ENCODE measurements at places on chromosomes 11 and 22.
A peak's percentile ranks its signal among the peaks of the same experiment; 100 is the strongest.

DNA sequence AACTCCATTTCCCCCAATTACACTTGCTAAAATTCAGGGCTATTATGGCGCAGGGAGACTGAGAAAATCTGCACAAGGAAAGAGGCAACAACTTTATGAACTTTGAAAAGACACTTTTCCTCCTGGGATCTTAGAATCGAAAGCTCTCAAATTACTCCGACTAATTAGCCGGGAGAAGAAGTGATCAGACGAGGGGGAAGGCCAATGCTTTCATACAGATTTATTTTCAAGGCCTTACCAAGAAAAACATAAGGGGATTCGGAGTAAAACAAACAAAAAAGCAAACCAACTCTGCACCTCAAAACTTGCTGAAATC is 1.6 kb downstream of the PAX6 start:
- no peak for DNase-seq

- DNase-seq: no peak
Measured at GRCh38 chr22:18156878-18157713, 7.1 kb downstream of the USP18 start.

DNA sequence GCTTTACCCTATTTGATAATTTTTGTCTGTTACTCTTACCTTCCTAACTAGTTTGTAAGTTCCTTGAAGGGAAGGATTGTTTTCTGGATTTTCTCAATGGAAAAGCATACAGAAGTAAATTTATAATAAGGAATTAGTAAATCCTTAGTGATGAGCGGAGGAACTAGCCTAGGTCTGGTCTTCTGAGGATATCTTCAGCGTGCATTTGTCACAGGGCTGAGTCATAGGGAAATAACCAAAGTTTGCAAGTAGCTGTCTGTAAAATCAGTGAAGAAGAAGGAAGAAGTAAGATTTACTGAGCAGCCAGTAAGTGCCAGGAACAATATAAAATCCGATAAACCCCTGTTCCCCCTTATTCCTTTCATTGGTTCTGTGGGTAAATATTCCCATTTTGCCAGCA is 162.7 kb upstream of the SORL1-AS1 start:
- DNase-seq: no peak

DNA sequence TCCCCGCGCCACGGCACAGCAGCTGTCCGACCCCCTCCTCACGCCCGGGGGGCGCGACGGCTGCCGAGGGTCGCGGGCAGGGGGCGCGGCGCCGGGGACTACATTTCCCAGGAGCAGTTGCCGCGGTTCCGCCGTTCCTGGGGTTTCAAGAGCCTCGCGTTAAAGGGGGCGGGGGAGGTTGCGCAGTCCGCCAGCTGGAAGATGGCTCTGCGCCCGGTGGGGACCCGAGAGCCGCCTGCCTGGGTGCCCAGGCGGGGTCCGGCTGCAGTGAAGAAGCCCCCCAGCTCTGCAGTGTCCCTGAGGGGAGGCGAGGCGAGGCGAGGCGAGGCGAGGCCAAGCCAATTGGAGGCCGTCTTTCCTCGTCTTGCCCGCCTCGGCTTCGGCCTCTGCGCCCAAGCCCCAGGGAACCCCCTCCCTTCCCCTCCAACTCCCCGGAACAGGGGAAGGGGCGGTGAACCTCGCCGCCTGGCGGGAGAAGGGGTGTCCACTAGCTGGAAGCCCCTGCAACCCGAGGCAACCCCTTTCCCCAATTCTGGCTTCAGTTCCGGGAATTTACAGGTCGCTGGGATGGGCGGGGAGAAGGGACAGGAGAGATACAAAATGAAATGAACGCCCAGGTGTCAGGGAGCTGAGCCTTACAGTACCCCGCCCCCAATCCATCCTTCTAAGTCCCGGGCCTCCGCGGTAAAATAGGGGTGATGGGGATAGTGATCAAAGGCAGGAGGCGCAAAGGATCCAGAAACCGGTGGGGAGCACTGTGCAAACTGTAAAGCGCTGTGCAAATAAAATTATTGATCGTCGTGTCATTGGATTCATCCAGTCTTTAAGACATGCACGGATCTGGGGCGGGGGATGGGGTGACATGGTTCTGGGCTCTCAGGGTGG is 5.2 kb upstream of the GCAT start:
- DNase-seq: no peak

GRCh38 chr22:20509344-20510047 is 2.1 kb downstream of the MED15 start:
- DNase-seq: peak; percentile 34

- no peak for DNase-seq
Measured at GRCh38 chr11:72573072-72573854, 101.0 kb downstream of the PDE2A start.

GRCh38 chr11:35526370-35526792 is 965 bp upstream of the PAMR1 start:
- DNase-seq: no peak

DNA sequence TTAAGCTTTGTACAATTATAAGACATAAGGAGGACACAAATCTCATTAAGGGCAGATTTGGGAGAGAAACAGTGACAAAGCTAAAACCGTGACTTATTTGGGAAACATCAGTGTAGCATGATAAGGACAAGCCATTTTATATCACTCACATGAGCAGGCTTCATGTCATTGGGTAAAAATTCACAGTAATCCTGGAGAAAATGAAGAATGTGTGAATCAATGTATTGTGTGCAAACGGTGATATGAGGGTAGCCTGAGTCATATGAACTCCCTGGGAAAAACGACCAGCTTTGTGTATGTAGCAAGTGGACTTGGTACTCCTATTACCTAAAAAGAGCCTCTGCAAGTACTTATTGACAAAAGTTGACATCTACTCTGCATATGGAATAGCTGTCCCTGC is 6.0 kb upstream of the TRIM34 start:
- DNase-seq: no peak

DNA sequence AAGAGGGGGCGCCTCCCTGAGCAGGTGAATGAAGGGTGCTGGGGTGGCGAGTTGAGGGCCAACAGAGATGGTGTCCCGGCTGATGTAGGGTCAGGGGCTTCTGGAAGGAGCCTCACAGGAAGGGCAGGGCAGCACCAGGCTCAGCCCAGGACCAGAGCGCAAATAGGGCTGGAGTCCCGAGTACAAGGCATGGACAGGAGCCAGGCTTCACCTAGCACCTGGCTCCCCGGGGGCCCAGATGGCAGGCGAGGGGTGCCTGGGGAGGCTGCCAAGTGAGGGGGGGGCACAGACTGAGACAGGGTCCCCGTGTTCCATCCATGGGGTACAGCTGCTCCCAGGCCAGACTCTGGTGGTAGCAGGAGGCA is 105.8 kb downstream of the KCNQ1 start:
- DNase-seq: no peak

DNA sequence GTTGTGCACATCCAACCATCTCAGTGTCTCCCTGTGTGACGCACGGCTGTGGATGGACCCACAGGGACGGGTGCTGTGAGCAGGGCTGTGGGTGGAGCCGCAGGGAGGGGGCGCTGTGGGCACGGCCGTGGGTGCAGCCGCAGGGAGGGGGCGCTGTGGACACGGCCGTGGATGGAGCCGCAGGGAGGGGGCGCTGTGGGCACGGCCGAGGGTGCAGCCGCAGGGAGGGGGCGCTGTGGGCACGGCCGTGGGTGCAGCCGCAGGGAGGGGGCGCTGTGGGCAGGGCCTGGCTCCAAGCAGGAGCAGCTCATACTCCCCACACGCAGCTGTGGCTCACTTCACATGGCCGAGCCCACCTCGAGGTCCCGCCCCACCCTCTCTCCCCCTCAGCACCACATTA is 6.0 kb upstream of the MAPK11 start:
- DNase-seq: no peak

DNA sequence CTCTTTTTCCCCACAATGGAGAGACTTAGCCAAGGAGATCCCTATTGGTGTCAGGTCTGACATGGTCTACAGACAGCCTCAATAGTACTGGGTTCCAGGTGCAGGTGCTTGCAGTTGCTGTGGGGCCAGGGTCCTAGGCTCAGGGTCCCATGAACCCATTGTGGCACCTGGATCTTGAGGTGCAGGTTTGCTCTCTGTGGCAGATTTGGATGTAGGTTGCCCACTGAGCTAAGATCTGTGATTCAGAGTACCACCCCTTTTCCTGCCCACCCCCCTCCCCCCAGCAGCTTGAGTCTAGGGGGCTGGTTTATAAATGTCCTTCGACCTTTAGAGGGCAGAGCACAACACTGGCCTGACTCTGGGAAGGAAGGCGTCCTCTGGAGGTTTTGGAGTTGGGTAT is 147.0 kb downstream of the APIP start:
- DNase-seq: no peak

- DNase-seq: no peak
Measured at GRCh38 chr11:35218956-35219355, 80.0 kb downstream of the CD44 start.

- peak; percentile 50 for DNase-seq
Measured at GRCh38 chr22:22959147-22959827, 71.7 kb downstream of the IGLL5 start.

DNA sequence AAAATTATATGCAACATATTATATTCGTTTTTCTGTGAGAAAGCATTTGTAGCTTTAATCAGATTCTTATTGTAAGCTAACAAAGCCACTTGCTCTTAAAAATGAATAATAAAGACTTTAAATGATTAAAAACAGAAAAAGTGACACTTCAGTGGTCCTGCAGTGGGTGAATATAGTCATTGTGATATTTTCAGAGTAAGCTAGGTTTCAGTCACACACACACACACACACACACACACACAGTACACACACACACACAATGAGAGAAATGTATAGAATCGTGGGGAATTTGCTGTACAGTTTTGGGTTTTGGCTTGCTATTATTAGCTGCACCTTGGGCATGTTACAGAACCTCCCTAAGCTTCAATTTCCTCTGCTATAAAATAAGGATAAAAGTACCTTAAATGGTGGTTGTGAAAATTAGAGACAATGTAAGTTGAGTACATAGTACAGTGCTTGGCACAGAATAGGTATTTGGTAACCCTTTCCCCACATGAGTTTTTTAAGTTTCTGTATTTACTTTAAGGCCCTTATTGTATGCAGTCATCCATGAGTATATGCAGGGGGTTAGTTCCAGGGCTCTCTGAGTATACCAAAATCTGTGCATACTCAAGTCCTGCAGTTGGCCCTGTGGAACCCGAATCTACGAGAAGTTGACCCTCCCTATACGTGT is 39.8 kb downstream of the CSTPP1 start:
- DNase-seq: no peak

DNA sequence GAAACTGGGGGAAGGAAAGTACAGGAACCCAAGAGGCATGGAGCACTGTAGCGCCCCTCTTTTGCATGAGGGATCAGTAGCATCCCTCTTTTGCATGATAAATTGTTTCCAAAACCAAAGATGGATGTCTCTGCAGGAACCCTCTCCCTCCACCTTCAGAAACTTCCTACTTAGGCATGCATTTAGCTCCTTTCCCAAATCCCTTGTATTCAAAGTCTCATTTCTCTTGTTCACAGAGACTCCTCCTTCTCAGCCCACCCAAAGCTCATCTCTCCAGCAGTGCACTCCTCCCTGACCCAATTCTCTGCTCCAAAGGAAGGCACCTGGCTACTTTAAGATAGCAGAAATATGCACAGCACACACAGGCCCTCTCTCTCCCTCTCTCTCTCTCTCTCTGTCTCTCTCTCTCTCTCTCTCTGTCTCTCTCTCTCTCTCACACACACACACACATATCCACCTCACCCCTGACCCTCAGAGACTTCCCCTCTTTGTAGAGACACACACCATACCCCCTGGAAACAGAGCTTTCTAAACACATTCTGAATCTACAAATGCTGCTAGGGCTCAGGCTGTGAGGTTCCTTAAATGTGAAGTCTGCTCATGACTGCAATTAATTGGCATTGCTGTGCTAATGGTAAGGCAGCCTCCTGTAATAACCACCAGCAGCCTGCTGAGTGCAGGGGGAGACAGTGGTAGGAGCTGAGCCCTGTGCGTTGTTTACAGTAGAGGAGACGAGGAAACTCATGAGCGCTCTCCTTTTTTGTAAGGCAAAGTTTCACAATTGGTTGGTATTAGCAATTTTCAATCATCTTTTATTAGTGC is 519.6 kb downstream of the NTM start:
- no peak for DNase-seq

- DNase-seq: no peak
Measured at GRCh38 chr22:46770726-46771125, 8.3 kb downstream of the TBC1D22A start.

DNA sequence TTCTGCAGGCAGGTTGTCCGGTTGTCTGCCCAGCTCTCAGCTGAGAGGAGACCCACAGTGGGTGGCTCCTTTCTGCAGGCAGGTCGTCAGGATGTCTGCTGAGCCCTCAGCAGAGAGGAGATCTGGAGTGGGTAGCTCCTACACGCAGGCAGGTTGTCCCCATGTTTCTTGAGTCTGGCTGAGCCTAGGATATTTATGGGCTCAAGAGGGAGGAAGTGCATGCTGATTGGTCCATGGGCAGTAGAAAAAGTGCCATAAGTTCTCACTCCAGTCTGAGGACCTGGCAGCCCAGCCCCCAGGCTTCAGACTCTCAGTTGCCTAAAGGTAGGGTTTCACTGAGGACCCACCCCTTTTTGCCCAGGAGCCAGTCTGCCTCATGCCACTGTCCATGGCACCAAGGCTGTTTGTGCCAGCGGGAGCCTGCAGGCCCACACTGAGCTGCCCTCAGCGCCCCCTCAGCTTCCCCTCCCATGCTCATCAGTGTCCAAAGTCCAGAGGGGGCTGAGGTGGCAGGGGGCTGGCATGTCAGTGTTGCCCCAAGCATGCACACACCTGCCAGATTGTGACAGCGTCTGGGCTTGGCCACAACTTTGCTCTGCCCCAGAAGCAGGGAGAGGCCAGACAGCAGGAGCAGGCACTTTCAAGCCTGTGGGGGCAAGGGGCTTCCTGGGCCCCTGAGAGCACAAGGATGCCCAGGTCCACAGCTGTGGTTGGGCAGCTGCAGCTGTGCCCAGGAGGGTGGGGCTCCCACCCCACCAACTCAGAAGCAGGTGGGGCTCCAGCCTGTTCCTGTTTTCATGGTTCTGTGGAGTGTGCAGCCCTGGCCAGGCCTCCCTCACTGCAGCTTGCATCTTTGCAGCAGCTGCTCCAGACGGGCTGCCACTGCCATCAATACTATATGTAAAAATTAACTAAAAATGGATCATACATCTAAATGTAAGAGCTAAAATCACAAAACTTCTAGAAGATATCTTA is 3.8 kb upstream of the RNF141 start:
- DNase-seq: no peak

GRCh38 chr22:46336119-46337078 is 885 bp downstream of the TRMU start:
- no peak for DNase-seq

DNA sequence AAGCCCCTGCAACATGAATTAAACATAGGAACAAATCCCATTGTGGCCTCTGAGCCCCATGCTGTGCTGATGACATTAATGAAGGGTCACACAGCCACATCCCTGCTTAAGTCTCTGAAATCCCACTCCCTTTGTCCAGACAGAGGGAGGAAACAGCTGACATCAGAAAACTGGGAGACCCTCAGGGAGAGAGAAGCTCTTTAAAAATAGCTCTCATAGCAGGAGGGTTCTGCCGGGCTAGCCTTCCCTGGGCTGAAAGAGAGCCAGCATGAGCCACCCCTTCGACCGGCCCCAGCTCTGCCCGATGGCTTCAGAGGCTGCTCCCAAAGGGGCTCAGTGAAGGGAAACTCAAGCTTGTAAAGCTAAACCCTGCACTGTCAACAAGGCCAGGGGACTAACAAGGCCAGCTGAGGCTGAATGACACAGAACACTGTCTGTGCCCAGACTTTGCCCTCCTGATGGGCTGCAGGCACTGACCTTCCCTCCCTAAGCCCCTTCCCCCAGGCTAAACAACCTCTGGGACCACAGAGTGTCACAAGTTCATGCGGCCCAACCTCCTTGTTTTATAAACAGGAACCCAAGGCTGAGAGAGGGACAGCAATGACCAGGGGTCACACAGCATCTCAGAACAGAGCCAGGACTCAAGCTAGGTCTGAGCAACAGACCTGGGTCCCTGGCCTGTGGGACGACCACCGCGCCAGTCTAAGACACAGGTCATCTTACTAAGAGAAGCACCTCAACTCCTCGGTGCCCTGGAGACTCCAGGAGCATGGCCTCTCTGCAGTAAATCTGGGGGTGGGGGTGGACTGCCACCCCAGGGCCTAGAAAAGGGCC is 163.8 kb downstream of the CHST1 start:
- DNase-seq: no peak
